ENCODE measurements at places on chromosomes 7 and 10.

- no peak for DNase-seq
These were observed 29.0 kb downstream of the PRPF18 start for GRCh38 chr10:13615650-13616300.

DNA sequence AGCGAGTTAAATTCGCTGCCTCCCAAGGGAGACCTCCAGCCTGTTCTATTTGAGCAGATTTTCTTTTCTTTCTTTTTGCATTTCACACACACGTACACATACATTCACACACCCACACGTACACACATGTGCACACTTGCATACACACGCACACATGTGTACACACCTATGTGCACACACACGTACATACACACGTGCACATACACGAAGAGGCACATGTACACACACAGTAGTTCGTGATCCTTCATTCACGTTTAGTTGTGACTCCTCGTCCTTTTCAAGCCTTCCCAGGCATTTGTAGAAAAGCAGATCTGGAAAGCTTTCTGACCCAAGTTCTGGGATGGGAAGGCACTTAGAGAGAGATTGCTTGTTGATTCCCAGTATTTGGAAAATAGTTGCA lies 290.8 kb upstream of the COBL start:
- DNase-seq, result no peak

DNA sequence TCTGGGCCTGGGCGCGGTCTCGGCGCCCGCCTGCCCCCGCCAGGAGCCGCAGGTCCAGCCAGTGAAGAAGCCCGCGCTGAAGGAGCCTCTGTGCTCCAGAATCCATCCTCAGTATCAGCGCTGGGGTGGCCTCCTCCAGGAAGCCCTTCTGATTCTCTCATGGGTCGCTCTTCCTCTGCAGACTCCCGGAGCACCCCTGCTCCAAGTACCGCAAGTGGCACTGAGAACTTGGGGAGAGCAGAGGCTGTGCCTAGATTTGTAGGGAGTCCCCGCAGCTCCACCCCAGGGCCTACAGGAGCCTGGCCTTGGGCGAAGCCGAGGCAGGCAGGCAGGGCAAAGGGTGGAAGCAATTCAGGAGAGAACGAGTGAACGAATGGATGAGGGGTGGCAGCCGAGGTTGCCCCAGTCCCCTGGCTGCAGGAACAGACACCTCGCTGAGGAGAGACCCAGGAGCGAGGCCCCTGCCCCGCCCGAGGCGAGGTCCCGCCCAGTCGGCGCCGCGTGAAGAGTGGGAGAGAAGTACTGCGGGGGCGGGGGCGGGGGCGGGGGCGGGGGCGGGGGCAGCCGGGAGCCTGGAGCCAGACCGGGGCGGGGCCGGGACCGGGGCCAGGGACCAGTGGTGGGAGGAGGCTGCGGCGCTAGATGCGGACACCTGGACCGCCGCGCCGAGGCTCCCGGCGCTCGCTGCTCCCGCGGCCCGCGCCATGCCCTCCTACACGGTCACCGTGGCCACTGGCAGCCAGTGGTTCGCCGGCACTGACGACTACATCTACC lies at the start of gene ALOX5:
Gene ALOX5 (plus strand): TSS at position 641 of the 774 bp plus-strand sequence. CDS start 64 bp downstream, at position 705.
- DNase-seq, result peak; percentile 37

DNA sequence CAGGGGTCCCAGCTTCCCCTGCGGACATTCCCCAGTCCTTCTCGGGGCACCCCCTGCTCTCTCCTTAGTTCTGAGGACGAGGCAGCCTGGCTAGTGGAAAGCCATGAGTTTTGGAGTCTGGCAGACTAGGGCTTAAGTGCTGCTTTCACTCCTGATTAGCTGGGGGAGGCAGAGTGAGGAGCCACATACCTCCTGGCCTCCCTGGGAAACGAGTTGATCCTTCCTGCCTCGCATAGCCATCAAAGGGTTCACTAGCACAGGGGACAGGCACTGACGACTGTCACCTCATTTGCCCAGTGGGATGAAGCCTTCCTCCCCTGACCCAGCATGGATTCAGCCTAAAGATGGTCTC lies 402.5 kb downstream of the RPS24 start:
- no peak for DNase-seq

- DNase-seq, result no peak
These were observed 177.2 kb downstream of the TAX1BP1 start for GRCh38 chr7:27917119-27917518.

DNA sequence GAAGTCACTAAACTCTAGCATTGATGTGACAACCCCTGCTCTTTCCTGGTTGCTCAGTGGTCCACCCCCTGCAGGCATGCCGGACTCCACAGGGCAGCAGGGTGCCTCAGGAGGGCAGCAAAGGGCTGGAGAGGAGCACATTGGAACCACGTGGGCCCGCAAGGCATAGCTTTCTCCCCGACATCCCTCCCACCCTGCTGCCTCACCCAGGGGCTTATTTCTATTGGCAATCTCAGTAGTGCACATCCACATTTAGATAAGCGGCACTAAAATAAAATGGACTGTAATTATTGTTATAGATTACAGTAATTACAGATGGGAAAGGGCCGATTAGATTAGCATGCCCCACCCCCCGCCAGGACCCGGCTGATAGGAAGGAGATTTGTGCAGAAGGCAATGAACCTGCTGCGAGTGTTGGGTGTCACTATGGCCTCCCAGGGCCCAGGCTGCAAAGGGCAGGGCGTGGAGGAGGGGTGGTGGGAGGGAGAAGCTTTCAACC lies 580.1 kb downstream of the GRID1 start:
- no peak for DNase-seq

- DNase-seq, result no peak
These were observed 52.1 kb downstream of the ADRB1 start for GRCh38 chr10:114095559-114096337.

DNA sequence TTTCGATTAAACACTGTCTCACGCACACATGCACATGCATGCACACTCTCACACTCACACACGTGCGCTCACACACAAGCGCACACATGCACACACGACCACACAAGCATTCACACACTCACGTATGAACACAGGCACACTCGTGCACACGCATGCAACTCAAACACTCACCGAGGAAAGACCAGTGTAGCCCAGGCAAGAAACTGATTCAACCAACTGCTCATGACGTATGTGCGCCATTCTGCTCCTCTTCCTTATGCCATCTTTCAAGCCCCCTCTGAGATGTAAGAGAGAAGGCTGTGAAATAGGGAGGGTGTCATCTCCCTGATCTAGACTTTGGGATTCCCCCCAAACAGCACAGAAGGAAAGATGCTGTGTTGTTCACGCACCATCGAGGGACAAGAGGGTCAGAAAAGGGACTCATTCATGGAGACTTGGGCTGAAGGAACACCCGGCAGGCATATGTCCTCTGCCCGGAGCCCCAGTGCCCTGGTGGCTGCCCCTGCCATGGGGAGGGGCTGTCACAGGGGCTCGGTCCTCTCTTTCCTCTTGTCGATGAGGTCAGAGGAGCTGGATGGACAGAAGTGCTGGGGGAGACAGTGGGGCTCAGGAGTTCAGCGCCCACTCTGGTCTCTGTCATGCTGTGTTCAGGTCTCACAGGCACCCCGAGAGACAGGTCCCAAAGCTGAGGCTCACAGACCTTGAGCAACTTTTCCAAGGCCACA lies 130.1 kb upstream of the SHH start:
- no peak for DNase-seq

GRCh38 chr7:148883266-148884048 lies 634 bp downstream of the EZH2 start:
- DNase-seq, result peak; percentile 70

DNA sequence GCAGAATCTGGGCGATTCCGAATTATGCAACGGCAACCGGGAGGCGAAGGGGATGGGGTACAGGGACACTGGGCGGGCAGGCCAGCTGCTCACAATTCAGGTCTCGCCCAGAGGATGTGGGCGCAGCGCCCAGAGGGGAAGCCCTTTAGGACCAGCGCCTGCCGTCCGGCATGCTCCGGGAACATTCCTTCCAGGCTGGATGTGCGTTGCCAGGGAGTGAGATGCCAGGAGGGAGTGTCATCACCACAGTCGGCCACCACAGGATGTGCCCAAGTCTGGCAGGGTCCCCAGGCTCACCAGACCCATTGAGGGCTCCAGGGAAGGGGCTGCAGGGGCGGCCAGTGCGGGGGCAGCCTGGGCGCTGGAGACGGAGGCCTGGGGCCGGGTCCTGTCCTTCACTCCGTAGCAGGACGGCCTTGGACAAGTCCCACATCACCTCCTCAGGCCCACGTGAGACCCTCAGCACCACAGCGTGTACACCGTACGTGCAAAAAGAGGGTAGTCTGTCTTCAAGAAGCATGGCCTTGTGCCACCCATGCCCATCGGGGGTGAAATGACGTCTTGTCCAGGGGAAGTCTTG lies 63.9 kb downstream of the FOXL3 start:
- no peak for DNase-seq

GRCh38 chr10:15814565-15814964 lies 45.7 kb downstream of the MINDY3 start:
- no peak for DNase-seq

DNA sequence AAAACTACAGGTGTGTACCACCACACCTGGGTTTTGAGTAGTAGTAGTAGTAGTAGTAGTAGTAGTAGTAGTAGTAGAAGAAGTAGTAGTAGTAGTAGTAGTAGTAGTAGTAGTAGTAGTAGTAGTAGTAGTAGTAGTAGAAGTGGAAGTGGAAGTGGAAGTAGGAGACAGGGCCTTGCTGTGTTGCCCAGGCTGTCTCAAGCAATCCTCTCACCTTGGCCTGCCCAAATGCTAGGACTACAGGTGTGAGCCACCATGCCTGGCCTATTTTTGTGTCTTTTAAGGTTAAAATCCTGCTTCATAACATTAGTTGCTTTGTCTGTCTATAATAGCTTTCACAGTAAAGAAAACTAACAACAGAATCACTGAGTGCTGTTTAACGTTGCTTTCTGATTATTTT lies 111.7 kb downstream of the PODXL start:
- no peak for DNase-seq

GRCh38 chr7:79782256-79782655 lies 328.8 kb upstream of the MAGI2 start:
- no peak for DNase-seq

DNA sequence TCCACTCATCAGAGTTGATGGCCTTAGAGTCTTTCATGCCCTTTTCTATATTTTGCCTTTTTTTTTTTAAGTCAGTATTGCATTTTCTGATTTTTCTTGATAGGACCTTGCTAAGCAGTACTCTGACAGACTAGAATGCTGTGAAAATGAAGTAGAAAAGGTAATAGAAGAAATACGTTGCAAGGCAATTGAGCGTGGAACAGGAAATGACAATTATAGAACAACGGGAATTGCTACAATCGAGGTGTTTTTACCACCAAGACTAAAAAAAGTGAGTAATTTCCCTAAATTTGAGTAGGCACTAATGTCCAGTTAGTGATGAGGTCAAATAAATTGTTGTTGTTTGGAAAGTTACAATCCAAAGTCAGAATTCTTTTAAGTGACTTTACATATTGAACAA lies 7.4 kb downstream of the NUB1 start:
- DNase-seq, result no peak

- DNase-seq, result no peak
These were observed 87.7 kb downstream of the PTPRZ1 start for GRCh38 chr7:121960678-121961077.

GRCh38 chr10:75202321-75203045 lies 8.1 kb upstream of the VDAC2 start:
- DNase-seq, result no peak

DNA sequence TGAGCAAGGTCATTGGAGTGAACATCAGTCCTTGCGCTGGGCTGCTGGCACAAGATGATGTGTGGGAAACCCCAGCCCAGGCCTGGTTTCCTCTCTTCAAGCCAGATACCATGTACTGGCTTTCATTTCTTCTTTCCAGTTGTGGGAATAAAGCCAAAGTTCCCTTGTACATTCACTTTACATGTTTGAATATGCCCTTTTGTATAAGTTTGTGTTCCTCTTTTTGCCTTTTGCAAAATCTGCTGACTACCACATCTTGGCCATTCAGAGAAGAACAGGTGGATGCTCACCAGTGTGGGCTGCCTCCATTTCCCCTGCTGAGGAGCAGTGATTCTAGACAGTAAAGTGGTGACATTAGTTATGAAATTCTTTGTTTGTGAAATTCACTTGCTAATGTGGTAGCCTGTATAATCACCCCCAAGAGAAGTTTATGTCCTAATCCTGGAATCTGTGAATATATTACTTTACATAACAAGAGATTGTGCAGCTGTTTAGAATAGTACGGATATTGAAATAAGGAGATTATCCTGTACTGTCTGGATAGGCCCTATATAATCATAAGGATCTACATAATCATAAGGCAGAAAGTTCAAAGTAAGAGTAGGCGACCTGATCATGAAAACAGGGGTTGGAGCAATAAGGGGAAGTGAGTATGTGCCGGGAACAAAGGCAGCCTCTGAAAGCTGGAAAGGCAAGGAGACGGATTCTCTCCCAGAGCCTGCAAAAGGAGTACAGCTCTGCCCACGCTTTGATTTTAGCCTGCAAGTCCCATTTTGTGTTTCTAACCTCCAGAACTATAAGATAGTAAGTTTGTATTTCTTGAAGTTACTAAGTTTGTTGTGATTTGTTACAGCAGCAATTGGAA lies 18.8 kb upstream of the AOAH start:
- DNase-seq, result no peak

DNA sequence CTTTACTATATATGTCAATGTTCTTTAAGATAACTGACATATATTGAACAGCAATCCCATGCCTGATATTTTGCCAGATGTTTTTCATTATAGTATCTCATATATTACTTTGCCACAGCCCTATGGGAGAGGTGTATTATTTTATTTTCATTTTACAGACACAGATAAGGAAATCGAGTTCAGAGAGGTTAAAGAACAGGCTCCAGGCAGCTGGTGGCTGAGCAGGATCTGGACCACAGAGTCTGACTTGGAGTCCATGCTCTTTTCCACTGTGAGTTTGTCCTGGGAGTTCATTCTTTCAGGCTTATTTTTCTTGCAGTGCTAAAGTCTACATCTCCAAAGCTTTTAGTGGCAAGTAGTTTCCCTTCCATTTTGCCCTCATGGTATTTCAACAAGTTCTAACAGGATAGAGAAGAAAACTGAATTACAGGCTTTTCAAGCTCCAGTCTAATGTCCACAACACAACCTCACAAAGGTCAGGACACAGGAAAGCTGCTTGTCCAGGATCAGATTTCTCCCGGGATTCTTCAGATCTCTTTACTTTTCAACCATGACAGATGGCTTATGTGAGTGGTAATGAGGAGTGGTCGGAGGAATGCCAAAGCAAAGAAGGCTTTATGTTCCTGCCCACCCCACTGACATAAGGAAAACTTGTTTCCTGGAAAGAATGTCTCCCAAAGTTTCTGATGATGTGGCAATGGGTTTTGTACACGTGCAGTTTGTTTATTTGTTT lies 13.1 kb upstream of the SLC35B4 start:
- DNase-seq, result no peak

DNA sequence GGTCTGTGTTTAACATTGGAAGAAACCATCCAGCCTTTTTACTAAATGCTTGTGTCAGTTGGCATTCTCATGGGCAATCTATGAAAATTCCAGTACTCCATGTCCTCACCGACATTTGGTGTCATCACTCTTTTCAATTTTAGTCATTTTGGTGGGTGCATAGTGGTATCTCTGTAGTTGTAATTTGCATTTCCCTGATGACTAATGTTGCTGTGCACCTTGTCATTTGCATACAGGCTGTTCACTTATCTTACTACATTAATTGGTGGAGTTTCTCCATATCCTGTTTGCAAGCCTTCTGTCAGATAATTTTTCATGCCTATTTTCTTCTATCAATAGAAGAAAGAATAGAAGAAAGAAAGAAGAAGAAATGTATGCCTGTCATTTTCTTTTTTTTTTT lies 73.7 kb downstream of the PLPP4 start:
- DNase-seq, result no peak

- no peak for DNase-seq
These were observed 25.3 kb upstream of the ACSM6 start for GRCh38 chr10:95168694-95169093.

- no peak for DNase-seq
These were observed 290.1 kb upstream of the KIAA1217 start for GRCh38 chr10:23918839-23919238.

- DNase-seq, result no peak
These were observed 22.0 kb downstream of the ADGRA1 start for GRCh38 chr10:133109711-133110110.
